ENCODE measurements at places on chromosomes 13 and 19.

DNA sequence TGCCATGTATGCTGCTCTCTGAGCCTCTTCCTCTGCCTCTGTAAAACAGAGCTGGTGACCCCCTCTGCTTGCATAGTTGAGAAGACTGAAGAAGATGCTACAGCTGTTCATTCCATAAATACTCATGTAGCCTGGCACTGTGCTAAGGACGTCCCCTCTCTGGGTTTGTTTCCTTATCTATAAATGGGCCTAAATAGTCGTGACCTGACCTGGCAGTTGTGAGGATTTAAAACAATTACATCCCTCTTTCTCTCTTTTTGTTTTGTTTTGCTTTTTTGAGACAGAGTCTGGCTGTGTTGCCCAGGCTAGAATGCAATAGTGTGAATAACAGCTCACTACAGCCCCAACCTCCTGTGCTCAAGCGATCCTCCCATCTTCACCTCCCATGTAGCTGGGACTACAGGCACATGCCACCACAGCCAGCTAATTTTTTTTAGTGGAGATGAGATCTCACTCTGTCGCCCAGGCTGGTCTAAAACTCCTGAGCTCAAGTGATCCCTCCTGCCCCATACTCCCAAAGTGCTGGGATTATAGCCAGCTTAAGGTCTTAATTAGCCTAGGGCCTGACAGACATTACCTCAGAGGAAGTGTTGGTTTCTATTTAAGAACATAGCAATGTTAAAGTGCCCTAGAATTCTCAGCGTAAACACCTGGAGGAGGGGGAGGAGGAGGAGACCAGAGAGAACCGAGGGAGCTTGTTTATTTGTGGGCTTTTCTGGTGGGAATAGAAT lies 4.6 kb downstream of the WDR62 start:
- DNase-seq = no peak

DNA sequence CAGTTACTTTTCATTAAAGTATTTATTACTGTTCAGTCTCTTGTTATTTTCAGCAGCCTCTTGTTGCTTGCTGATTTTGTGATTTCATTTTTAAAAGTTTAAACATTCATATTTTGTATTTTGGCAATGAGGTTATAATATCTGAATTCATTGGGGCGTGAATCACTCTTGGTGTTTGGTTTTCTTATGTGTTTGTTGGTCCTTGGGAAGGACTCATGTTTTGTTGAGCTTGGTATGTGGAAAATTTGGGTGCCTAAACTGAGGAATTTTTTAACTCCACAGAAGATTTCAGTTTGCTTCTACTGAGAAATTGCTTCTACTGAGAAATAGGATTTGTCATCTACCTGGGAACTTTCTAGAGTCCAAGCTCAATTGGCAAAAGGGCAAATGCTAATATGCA lies 38.2 kb downstream of the PDS5B start:
- DNase-seq = no peak

- no peak for DNase-seq
These were observed 7.6 kb upstream of the ERCC5 start for GRCh38 chr13:102838273-102838672.

GRCh38 chr13:36520111-36520510 lies 87.8 kb downstream of the CCNA1 start:
- DNase-seq = no peak

DNA sequence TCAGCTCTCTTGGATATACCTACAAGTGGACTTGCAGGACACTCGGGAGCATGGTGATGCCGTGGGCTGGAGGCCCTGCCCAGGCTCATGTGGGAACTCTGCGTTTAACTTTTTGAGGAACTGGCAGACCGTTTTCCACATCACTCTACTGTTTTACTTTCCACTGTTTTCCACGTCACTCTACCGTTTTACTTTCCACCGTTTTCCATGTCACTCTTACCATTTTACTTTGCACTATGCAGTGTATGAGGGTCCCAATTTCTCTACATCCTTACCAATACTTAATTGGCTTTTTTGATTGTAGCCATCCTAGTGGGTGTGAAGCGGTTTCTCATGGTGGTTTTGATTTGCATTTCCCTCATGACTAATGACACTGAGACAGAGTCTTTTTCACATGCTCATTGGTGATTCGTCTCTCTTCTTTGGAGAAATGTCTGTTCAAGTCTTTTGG lies 40.5 kb downstream of the GATAD2A start:
- no peak for DNase-seq

DNA sequence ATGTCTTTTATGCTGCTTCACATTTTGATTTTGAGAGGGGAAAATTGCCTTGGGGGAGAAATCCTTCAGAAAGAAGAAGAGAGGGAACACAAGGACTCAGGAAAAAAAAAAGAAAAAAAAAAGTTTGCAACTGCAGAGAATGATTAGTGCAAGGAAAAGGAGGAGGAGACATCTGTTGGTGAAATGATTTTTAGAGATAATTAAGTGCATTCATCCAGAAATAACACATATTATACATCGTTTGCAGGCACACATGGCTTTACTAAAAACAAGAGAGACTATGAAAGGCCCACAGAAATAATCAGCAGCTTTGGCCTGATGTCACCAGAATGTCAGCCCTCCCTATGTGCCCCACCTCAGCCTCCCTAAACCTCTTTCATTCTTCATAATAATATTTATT lies 1058.2 kb downstream of the PCDH9 start:
- no peak for DNase-seq

GRCh38 chr13:35888457-35888883 lies 242.7 kb downstream of the DCLK1 start:
- DNase-seq = peak; percentile 86

- DNase-seq = no peak
These were observed 87.6 kb downstream of the CYSLTR2 start for GRCh38 chr13:48741377-48741776.

- DNase-seq = no peak
These were observed 185.7 kb downstream of the KATNAL1 start for GRCh38 chr13:30121666-30122065.

DNA sequence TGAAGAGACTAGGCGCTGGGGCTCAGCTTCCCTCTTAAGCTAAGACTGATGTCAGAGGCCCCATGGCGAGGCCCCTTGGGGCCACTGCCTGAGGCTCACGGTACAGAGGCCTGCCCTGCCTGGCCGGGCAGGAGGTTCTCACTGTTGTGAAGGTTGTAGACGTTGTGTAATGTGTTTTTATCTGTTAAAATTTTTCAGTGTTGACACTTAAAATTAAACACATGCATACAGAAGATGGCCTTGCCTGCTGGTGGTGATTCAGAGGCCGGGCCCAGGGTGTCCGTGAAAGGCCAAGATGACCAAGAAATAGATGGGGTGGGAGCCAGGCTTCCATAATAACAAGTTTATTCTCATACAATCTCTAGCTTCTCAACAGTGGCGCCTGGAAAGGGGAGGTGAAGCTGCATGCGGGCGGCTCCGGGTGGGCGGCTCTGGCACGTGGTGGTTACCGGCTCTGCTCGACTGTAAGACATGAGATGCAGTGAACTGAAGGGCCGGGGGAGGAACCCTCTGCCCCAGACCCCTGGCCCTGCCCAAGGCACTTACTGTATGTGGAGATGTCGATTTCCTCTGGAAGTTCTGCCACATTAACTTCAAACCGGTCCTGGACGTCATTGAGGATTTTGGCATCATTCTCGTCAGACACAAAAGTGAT lies 10.5 kb downstream of the DDX39A start:
- no peak for DNase-seq

DNA sequence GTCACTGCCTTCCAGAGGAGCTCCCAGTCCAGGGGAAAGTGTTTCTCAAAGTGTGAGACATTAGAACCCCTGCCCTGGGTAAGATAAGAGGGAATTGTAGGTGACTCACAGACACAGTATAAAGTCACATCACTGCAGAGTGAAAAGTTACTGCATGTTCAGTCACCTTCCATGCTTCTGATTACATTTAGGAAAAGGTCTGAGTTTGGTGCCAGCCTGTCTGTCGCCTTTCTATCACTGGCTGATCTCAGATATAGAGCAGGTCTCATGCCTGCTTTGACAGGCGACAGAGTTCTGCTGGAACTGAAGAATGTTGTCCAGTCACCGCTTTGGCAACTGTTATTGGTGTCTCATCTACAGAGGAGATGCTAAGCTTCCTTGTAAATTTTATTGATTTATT lies 1078.6 kb downstream of the UQCRFS1 start:
- DNase-seq = no peak

GRCh38 chr13:75384879-75385707 lies 96.9 kb downstream of the TBC1D4 start:
- peak; percentile 70 for DNase-seq

GRCh38 chr19:10000171-10000826 lies 10.0 kb downstream of the COL5A3 start:
- peak; percentile 59 for DNase-seq

DNA sequence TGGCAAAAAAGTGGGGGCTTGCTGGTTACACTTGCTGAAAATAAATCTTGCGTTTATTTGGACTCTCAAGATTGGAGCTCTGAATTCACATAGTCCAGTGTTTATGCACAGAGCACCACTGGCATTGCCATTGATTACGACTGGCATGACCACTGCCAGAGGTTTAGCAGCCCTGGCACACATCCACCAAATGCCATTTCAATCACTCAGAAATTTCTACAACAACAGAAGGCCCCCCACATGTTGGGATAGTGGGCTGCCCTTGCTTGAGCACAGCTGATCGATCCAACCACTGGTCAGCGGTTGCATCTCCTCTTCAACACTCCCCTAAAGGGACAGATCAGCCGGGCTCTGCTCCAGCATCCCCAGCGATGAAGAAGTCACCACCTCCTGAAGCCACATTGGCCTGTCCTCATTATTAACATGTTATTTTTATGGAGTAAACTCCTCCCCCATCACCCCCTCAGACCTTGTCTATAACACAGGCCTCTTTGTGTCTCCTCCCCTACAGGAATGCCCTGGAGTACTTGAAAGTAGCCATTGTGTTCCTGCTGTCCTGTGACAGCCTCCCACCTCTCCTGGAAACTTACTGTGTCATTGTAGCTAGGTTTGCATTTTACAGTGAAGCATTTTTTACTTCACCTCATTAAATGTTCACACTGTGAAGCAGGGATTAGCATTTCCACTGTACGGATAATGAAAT lies 51.3 kb downstream of the CDADC1 start:
- peak; percentile 65 for DNase-seq

DNA sequence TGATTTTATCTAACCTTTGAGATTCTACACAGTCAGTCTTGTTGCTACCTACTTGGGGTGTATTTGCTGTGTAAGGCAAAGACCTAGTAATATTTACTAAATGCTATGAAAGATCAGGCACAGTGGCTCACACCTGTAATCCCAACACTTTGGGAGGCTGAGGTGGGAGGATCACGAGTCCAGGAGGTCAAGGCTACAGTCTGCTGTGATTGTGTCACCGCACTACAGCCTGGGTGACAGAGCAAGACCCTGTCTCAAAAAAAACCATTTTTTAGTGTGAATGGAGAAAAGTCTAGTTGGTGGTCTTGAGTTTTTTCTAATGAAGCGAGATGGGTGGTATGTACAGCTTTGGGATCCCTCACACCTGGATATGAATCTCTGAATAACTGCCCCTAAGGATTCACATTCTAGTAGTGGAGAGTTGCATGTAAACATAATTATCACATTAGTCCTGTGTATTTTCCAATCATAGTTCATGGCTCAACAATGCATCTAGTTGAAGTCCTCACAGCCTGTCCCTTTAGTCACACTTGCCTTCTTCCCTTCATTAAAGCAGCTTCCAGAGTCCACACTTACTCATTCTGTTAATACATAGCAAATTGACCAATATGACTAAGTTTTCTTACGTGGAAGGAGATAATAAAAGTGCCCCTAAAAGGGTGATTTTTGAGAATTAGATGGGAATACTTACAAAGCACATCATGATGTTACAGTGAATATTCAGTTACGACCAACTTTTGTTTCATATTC lies 7.5 kb downstream of the RPL21 start:
- DNase-seq = no peak

GRCh38 chr19:39415111-39416046 lies 2.9 kb downstream of the PLEKHG2 start:
- no peak for DNase-seq

- DNase-seq = peak; percentile 79
These were observed 1.3 kb downstream of the HAS1 start for GRCh38 chr19:51722492-51722891.

DNA sequence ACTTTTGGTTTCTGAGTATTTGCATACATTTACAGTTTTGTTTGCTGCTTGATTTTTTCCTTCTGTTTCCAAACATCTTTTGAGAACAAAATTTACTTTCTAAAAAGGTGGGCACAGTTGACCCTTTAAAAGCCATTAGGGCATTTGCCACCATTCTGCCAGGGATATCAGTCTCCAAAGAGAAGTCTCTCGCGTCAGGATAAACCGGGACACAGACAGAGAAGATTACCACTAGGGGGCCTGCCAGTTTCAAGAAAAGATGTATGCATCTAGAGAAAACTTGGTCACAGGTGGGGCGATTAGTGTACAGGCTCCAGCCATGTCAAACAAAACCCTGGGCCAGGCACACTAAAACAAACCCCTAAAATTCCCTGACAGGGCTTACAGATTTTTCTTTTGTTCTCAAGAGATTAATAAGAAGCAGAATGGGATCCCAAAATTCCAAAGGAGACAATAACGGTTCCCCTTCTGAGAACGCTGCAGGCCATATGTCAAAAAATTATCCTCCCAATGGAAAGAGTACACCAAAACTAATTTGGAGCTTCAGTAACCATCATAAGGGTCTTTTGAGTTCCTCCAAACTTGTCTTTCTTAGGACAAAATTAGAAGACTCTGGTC lies 10.7 kb upstream of the PABPC3 start:
- DNase-seq = peak; percentile 77
